Breast epithelium (tissue), 4 donors: ENCODE measurements at places on chromosomes 4 and X.

- no peaks in the 10 kb centered on the region for H3K27me3 ChIP-seq
- no peaks in the 10 kb centered on the region for H3K4me1 ChIP-seq
- no peaks in the 10 kb centered on the region for H3K36me3 ChIP-seq
- no peak overlapping the region for H3K27ac ChIP-seq
- DNase-seq: no peak
- no peak overlapping the region for H3K4me3 ChIP-seq
Measured at GRCh38 chr4:54014666-54015160, 49.7 kb downstream of the CHIC2 start.

DNA sequence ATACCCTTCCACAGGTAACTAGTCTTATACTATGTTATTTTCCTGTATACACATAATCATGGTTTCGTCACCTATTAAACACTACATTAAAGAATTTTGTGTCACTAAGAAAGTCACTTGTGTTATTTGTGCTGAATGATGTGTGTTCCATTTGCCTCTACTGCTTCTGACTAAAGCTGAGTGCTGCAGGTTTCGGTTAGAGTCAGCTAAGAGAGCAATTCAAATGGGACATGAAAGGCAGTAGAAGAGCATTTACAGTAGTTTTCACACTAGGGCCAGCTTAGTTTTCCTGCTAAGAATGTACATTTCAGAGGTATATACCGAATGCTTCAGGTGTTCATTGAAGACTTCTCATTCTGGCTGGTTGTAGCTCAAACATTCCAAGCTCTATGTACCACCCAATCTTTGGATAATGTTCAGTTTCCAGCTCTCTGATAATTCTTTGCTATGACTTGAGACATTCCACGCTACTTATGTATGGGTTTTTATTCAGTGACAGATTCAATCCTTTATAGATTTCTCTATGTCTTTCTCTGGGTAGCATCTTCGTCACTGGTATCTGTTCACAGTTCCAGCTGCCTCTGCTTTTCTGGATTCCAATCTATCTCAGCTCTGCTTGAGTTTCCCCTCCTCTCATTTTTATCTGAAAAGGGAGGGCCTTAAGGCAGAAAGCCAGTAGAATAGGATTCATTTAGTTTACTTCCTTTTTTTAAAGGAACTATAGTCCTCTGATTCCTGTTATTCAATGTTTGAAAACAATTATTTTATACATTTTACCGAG lies 164.4 kb downstream of the CXXC4 start:
- H3K4me1 ChIP-seq: no peaks in the 10 kb centered on the region
- H3K36me3 ChIP-seq: no peaks in the 10 kb centered on the region
- no peak for DNase-seq
- H3K27me3 ChIP-seq: no peaks in the 10 kb centered on the region
- no peak overlapping the region for H3K27ac ChIP-seq

DNA sequence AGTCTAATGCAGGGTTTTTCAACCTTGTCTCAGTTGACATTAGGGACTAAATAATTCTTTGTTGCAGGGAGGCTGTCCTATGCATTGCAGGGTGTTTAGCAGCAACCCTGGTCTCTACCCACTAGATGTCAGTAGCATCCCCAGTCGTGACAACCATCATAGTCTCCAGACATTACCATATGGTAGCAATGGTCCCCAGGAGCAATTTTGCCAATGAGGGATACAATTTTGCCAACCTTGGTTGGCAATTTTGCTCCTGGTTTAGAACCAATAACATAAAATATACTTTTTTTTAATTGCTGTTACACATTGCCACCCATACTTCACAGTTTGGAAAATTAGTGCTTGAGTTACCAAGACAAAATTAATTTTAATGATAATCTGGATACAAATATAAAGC lies 6.0 kb downstream of the EREG start:
- H3K4me1 ChIP-seq: no peaks in the 10 kb centered on the region
- H3K27ac ChIP-seq: no peak overlapping the region
- no peak for DNase-seq
- no peak overlapping the region for H3K4me3 ChIP-seq

- H3K4me3 ChIP-seq: no peak overlapping the region
- no peaks in the 10 kb centered on the region for H3K36me3 ChIP-seq
- H3K27me3 ChIP-seq: no peaks in the 10 kb centered on the region
- no peaks in the 10 kb centered on the region for H3K4me1 ChIP-seq
- H3K27ac ChIP-seq: no peak overlapping the region
Measured at GRCh38 chr4:148776941-148777340, 334.7 kb upstream of the NR3C2 start.

GRCh38 chr4:74093981-74094623 lies 4.9 kb downstream of the CXCL2 start:
- DNase-seq: no peak
- H3K4me3 ChIP-seq: no peak overlapping the region
- no peaks in the 10 kb centered on the region for H3K36me3 ChIP-seq
- peaks cover 3% of the 10 kb centered on the region for H3K4me1 ChIP-seq
- H3K27ac ChIP-seq: no peak overlapping the region
- no peaks in the 10 kb centered on the region for H3K27me3 ChIP-seq

DNA sequence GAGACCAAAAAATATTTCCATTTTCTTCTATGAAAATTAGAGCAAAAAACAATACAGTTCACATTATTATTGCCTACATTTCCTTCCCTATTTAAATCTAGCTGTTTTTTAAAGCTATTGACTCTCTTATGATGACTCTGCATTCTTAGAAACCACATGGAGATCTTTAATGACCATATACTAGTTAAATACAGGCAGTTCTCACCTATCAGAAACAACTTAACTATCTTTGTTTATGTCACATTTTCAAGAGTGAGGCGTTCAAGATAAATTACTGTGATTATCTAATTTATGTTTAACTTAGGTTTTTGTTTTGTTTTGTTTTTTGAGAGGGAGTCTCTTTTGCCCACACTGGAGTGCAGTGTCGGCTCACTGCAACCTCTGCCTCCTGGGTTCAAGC lies 3.0 kb downstream of the CISD2 start:
- no peak overlapping the region for H3K4me3 ChIP-seq
- H3K4me1 ChIP-seq: no peaks in the 10 kb centered on the region
- no peaks in the 10 kb centered on the region for H3K27me3 ChIP-seq
- no peak for DNase-seq

- H3K4me3 ChIP-seq: no peak overlapping the region
- DNase-seq: no peak
- H3K36me3 ChIP-seq: no peaks in the 10 kb centered on the region
- H3K4me1 ChIP-seq: no peaks in the 10 kb centered on the region
Measured at GRCh38 chrX:21398426-21398825, 24.2 kb downstream of the CNKSR2 start.

DNA sequence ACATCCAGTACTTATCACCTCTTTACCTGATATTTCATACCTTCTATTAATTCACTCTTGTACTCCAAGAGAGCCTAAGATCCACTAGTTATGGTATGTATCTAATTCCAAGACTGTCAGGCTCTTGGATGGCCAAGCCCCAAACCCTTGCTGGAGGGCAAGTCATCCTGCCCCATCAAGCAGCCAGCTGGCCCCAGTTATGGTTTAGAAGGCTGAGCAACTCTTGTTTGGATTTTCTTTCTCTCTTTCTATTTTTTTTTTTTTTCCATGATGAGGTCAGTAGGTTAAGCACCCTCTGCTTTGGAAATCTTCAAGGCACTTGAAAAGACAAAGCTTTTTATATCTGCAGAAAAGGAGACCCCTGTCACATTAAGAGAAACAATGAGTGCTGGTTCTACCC lies 10.9 kb upstream of the FGF16 start:
- no peak overlapping the region for H3K27ac ChIP-seq
- H3K4me1 ChIP-seq: no peaks in the 10 kb centered on the region
- H3K36me3 ChIP-seq: no peaks in the 10 kb centered on the region
- DNase-seq: no peak

- no peak for DNase-seq
- H3K4me1 ChIP-seq: peaks cover 2% of the 10 kb centered on the region
- H3K36me3 ChIP-seq: no peaks in the 10 kb centered on the region
- H3K4me3 ChIP-seq: no peak overlapping the region
- no peak overlapping the region for H3K27ac ChIP-seq
- H3K27me3 ChIP-seq: no peaks in the 10 kb centered on the region
Measured at GRCh38 chr4:8261851-8262535, 7.6 kb upstream of the HTRA3 start.

DNA sequence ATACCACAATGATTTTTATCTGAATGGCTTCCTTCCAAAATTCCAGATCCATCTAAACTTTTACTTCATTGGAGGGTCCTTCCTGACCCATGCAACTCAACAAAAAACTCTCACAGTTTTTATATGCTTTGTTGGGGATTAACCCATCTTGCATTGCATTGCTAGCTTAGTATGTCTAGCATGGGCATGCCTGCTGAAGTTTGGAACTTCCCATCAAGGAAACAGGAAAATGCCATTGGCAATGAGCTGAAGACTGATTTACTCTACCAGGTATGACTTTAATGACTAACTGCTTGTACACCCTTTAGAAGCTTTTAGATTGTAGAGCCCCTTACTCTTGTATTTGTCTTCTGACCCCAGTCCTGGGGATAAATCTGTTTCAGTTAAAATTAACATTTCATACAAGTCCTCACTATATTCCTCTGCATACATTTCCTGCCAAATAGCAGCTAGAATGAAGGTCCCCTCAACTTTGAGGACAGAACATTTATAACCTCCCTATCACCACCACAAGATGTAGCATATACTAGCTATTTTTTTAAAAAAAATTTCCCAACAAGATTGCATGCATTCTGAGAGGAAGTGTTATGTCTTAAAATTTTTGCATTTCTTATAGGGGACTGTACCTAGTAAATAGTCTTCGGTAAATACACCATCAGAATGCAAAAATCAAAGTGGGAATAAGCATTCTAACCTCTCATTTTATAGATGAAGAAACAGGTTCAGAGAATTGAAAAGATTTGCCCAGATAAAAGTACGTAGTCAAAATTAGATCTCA lies 52.5 kb upstream of the ATXN3L start:
- H3K4me1 ChIP-seq: no peaks in the 10 kb centered on the region
- DNase-seq: no peak
- H3K27me3 ChIP-seq: peaks cover 35% of the 10 kb centered on the region
- H3K4me3 ChIP-seq: no peak overlapping the region

- no peak for DNase-seq
- no peaks in the 10 kb centered on the region for H3K4me1 ChIP-seq
- no peaks in the 10 kb centered on the region for H3K27me3 ChIP-seq
- no peak overlapping the region for H3K4me3 ChIP-seq
- no peaks in the 10 kb centered on the region for H3K36me3 ChIP-seq
Measured at GRCh38 chr4:85102606-85103005, 136.1 kb upstream of the WDFY3 start.

- H3K27me3 ChIP-seq: no peaks in the 10 kb centered on the region
- peak overlapping the region; percentile 86 for H3K27ac ChIP-seq
- H3K4me3 ChIP-seq: peak overlapping the region; percentile 54
- DNase-seq: peak; percentile 79
- H3K4me1 ChIP-seq: no peaks in the 10 kb centered on the region
Measured at GRCh38 chrX:131747173-131747572, 203.3 kb downstream of the OR13H1 start.
